ENCODE measurements at places on chromosomes 5 and 9. TPM values are rescaled to one million over a fixed set of nuclear protein-coding genes. Genes with fewer than 3 reads are reported as not detected.

KIAA0825 gene
- 0.71 TPM for total RNA-seq

GPX3 gene
- 20.3 TPM for total RNA-seq

NKD2 gene
- total RNA-seq, result 23.2 TPM

RNF183 gene
- total RNA-seq, result not detected

NEURL1B gene
- 9.2 TPM for total RNA-seq

ZER1 gene
- 17.5 TPM for total RNA-seq
